ENCODE measurements at places on chromosomes 6 and 20.

- no peak for DNase-seq
Observed at GRCh38 chr6:1720620-1721322, 111.1 kb downstream of the FOXC1 start.

DNA sequence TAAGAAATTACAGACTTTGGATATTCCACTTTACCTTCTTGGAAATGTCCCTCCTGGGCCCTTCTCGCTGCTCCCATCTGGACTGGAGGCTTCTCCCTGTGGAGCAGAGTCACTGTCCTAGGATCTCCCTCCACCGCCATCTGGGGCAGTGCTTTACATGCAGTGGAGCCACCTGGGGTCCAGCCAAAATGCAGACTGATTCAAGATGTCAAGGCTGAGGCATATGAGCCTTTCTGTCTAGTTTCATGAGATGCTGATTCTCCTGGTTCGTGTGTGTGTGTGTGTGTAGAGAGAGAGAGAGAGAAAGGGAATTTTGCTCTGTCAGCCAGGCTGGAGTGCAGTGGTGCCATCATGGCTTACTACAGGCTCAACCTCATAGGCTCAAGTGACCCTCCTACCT is 14.9 kb downstream of the MICA start:
- no peak for DNase-seq

DNA sequence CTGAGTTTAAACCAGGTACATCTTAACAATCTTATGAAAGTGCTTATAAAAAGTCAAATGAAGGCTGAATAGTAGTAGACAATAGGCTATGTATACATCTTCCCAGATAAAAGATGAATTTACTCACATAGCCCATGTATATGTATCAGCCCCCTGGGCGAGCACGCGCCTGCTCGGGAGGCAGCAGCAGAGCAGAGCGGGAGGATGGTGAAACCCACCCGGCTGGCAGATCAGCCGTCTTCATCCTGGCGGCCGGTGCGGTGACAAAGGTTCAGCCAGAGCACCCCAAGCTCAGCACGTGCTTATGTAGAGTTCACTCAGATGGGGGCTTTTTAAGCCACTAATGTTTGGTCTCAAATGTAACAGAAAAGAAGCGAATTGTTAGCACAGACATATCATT is 184.8 kb downstream of the KIF6 start:
- no peak for DNase-seq

DNA sequence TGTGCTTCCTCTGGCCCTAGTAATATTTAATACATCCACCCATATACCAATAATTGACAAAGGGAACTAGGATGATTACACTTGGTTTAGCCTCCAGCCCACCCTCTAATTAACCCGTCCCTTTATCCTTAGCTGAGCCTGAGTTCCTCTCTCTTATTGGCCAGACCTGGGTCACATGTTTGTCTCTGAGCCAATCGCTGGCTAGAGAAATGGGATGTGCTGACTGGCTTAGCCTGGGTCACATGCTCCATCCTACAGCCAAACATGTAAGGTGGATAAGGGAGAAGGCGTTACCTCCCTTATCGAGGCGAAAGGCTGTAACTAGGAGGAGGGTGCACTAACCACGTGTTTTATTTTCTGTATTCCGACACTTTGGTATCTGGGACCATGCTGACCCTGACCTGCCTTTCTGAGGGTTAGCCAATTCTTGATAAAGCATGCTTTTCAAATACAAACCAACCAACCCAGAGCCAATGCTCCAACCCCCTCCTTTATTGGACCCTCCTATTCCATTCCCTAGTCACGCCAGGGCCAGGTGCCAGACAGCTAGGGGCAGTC is 262.7 kb downstream of the PREX1 start:
- no peak for DNase-seq
